NCI-H1048 (cell line): ENCODE measurements at places on chromosomes 13 and 19.

DNA sequence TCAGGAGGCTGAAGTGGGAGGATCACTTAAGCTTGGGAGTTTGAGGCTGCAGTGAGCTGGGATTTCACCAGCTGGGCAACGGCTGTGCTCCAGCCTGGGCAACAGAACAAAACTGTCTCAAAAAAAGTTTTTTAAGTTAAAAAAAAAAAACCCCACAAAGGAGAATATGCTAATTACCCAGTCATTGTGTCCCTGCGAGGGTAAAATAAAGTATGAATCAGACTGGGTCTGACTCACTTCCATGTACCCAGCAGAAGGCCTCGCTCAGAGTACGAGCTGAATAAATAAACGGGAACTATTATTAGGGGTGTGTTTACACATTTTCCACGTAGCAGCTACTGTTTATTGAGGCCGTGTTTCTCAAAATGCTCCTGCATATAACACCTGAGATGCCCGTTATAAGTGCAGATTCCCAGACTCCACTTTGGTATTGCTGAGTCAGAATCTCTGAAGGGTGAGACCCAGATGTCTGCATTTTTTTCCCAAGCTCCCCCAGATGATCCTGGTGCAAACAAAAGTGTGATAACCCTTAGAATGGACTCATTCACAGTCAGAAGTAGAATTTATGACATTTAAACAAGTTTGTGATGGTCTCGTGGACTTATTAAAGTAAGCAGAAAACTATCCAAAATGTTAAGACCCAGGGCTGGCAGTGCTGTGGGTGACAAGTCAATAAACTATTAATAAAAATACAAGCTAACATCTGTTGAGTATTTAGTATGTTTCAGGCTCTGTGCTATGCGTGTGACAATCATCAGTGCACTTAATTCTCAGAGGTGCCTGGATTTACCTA lies 28.2 kb downstream of the KCNC3 start:
- DNase-seq, result no peak

- DNase-seq, result no peak
Observed at GRCh38 chr13:85277748-85278147, 521.5 kb downstream of the SLITRK6 start.

DNA sequence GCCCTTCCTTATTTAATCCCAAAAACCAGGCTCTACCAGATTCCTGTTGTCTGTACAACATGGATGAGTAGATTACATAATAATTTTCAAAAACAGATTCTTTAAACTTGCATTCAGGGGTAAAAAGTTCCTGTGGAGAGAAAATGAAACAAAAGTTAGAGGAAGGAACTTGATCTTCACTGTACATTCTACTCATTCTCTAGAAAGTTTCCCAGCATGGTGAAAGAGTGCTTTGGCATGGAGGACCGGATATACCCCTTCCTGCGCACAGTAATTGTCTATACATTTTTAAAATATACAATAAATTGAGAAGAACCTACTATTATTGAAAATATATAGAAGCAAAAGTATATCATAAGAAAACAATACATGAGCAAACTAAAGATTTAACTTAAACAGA lies 274.2 kb downstream of the ITGBL1 start:
- DNase-seq, result no peak

GRCh38 chr13:66222127-66222526 lies 1008.0 kb downstream of the PCDH9 start:
- DNase-seq, result no peak

DNA sequence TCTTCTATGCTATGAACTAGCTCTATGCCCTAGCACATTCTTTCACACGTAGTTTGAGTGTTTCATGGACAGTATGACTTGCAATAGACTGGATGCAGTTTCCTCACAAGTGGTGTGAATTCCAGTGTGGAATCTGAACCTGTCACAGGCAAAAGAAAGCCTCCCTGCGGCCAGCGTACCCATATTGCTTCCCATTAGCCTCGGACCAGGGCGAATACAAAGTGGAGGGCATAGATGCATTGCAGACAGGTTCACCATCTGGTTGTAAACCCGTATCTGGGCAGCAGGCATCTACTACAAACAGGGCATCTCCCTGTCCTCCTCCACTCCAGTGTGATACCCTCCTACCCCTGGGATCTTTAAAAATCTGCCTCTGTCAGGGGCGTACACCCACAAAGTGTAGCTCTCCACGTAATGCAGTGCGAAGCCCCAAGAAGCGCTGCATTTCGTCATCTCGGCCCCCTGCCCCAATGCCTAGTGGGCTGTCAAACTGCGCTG lies 1.4 kb upstream of the CIC start:
- DNase-seq, result no peak

GRCh38 chr13:99528547-99528946 lies 27.3 kb downstream of the TM9SF2 start:
- DNase-seq, result no peak

- no peak for DNase-seq
Observed at GRCh38 chr19:2476451-2477140, 669 bp downstream of the GADD45B start.
